ENCODE measurements at places on chromosomes 3 and 15.
A peak's percentile ranks its signal among the peaks of the same experiment; 100 is the strongest.

GRCh38 chr3:4719046-4719501 lies 225.9 kb downstream of the ITPR1 start:
- no peak for DNase-seq

DNA sequence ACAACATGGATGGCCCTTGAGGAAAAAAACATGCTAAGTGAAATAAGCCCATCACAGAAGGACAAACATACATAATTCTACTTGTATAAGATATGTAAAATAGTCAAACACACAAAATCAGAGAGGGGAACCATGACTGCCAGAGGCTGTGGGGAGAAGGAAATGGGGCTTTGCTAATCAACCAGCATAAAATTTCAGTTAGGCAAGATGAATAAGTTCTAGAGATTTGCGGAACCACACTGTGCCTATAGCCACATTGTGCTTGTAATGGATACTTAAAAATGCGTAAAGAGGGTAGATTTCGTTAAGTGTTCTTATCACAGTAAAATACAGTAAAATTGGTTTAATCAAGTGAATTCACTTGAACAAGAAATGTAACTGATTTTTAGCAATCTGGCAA lies 33.7 kb upstream of the SPTBN5 start:
- DNase-seq, result no peak

- DNase-seq, result no peak
Measured at GRCh38 chr3:108527817-108528216, 17.4 kb upstream of the MYH15 start.

- DNase-seq, result peak; percentile 42
Measured at GRCh38 chr15:25545017-25545416, 106.2 kb upstream of the UBE3A start.

GRCh38 chr3:196087906-196088305 lies 6.0 kb upstream of the TFRC start:
- no peak for DNase-seq

DNA sequence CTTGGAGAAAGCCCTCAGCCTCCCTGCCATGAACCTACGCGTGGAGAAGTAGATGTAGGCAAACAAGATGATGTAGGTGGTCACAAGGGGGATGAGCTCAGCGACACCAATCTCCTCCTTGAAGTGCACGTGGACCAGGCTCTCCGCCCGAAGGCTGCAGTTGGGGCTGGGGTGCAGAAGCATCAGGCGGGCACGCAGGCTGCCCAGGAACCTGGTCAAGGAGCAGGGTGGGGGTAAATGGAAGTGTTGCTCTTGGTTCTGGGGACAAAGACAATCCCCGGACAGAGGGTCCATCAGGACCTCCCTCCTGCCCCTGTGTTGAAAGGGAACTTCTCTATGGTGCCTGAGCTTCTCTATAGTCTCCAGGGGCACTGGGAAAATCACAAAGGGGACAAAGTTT lies 45.1 kb downstream of the PTPN23 start:
- DNase-seq, result no peak

DNA sequence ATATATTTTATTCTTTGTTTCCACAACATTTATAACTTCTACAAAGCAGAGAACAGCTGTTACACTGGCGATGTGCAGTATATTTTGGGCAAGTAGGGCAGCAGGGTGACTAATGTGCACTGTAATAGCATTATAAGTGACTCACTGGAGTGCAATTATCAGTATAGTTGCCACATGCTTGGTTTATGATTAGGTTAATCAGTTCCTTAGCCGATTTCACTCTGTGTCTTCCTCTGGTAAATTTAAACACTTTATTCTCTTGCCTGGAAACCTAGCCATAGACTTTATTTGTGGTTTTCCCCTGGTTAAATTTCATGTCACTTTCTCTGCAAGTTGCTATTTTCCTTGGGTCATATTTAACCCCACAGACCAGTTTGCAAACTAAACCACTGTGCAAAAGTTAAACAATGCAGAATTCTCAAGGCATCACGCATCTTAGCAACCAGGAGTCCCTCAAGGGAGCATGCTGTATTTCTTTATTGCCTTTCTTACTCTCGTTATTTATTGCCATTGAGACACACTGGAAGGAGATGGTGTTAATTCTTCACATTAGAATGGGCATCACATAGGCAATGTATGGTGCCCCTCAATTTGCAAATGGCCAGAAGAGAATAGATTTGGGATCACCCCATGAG lies 690.2 kb upstream of the DPPA4 start:
- DNase-seq, result peak; percentile 20

DNA sequence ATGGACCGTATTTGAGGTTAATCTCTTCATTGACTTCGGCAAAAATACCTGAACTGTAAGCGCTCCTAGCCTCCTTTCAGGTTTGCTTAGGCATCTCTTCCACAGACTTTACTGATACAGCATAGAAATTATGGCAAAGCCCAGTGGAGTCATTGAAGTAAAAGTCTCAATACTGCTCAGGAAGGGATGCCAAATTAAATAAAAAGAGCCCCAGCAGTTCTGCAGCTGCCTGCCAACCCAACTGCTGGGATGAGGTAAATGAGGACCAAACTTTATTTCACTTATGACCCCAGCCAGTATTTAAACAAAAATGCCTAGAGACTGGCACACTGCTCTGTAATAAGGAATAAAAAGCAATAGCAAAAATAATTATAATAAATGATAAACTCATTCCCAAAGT lies 65.4 kb downstream of the IQCH start:
- DNase-seq, result no peak

GRCh38 chr3:55661141-55661540 lies 174.0 kb upstream of the WNT5A start:
- DNase-seq, result no peak

GRCh38 chr3:148911173-148911572 lies 46.1 kb downstream of the CPA3 start:
- DNase-seq, result no peak

DNA sequence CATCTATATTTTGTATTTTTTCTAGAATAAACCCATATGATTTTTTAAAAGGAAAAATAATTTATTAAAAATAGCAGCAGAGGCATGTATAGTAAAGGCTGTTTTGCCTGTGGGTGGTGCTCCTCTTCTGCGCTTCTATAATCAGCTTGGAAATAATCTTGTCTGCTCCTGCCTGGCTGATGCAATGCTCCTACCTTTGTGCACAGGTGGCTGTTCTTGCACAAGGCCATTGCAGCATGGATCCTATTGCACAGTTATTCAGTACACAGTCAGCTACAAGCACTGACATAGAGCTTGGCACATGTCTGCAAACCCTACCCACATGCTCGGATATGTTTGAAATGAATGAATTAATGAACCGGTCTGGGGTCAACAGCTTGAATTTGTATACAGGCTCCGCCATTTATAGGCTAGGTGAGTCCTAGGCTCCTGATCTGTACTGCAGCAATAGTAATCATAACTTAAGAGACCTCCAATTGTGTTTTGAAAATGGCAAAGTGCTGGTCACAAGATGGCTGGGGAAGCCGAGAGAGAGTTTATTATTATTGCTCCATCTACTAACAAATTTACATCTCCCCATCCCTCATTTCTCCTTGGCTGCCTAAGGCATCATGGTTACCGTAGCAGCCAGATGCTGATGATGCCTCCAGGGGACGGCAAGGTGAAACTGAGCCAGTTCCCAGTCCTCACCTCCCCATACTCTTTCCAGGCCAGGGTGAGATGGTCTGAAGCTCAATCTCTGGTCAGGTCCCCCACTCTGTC lies 532 bp upstream of the RTP1 start:
- DNase-seq, result no peak

- DNase-seq, result no peak
Measured at GRCh38 chr3:21073561-21073960, 677.4 kb downstream of the ZNF385D start.

DNA sequence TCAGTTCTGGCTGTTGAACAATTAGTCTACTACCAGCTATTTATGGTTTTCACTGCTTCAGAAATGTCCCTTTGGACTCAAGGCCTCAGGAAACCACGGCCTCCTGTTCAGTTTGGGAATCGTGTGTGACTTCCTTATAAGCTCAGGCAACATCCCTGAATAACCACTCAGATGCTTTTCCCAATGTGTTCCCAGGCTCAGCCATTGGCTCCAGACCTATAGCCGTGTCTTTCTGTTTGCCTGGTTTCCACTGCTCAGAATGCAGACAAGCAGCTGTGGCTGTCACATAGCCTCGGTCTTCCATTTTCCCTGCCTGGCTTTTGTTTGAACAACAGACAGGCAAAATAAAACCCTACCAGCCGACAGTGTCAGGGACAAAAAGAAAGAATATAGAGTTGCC lies 63.2 kb upstream of the ATP2B2 start:
- DNase-seq, result no peak
